Fibroblast of the aortic adventitia (primary cell): ENCODE measurements at places on chromosomes 11 and 22.

GRCh38 chr11:78019808-78020207, 3.3 kb downstream of the KCTD14 start:
- DNase-seq, result no peak

DNA sequence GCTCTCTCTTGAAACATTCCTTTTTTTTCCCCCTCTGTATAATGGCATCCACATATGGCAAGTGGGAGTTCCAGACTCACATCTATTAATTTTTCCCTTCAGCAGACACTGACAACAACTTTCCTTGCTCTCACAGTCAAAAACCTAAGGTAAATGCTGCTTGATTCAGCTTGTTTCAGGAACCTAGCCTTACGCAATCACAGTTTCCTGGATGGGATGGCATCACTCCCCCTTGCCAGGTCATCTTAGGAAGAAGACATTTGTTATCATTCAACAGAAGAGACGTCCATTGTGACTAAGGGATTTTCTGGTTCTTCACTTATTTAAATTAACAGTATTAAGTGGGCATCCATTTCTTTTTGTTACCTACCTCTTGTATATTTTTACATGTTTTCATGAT, 112.0 kb upstream of the PDGFD start:
- DNase-seq, result no peak

DNA sequence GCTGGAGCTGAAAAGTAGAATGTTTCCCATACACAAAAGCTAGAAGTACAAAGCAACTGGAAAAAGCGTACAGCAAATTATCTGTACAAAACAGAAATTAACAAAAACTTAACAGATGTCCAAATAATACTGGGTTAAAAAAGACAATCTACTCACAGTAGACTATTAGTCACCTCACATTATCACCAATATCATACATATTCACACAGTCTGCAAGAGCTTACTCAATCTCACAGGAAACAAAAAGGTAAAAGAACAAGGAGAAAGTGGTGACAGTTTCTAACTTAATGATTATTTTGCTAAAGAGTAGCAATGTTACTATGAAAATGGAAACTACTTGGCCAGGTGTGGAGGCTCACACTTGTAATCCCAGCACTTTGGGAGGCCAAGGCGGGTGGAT, 11.9 kb downstream of the CELF1 start:
- no peak for DNase-seq

DNA sequence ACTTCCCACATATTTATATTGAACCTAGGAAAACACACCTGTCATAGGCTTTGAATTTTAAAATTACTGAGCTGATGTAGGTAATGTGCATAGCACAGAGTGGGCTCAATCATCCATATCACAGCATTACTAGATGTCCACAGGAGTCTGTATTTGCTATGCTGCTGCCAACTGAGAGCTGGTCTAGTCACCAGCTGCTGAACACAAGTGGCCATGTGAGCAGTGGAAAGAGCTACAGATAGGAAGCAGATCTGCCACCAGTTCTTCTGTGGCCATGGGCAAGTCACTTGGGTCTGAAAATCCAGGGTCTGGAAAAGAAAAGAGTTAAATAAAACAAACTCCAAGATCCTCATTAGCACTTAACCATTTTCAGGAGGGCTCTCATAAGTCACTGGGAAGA, 91.8 kb downstream of the APIP start:
- no peak for DNase-seq

GRCh38 chr11:126476266-126476924, 120.9 kb downstream of the ST3GAL4 start:
- DNase-seq, result no peak

GRCh38 chr11:26245046-26245445, 86.9 kb upstream of the ANO3 start:
- DNase-seq, result peak; percentile 78

GRCh38 chr11:88359541-88359940, 22.0 kb upstream of the CTSC start:
- no peak for DNase-seq

- no peak for DNase-seq
Observed at GRCh38 chr11:76736773-76737495, 46.2 kb upstream of the TSKU start.

GRCh38 chr11:44617671-44618461, 52.4 kb downstream of the CD82 start:
- DNase-seq, result no peak

DNA sequence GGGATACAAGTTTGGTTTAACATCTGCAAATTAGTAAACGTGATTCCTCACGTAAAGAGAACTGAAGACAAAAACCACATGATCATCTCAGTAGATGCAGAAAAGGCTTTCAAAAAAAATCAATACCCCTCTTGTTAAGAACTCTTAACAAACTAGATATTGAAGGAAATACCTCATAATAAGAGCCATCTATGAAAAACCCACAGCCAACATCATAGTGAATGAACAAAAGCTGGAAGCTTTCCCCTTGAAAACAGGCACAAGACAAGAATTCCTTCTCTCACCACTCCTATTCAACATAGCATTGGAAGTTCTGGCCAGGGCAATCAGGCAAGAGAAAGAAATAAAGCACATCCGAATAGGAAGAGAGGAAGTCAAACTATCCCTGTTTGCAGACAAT, 160.5 kb downstream of the CSNK2A3 start:
- DNase-seq, result no peak

DNA sequence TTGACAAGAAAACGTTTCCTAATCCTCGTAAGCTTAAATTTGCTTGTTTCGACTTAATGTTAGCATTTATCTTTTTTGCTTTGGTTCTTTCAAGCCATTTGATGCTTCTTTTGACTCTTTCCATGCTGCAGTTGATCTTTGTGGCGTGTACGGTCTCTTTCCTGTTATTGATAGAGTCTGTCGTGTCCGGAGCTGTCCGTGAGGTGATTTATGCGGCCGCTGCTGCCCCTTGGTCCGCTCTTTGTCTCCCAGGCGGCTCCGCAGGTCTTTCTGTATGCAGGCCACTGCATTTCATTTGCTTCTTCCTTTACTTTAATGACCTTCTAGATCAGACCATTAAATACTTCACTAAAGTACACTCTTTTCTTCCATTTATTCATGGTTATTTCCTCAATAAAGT, 50.3 kb downstream of the TBC1D22A start:
- DNase-seq, result no peak

- DNase-seq, result no peak
Observed at GRCh38 chr22:46397514-46397913, 62.0 kb downstream of the TRMU start.

DNA sequence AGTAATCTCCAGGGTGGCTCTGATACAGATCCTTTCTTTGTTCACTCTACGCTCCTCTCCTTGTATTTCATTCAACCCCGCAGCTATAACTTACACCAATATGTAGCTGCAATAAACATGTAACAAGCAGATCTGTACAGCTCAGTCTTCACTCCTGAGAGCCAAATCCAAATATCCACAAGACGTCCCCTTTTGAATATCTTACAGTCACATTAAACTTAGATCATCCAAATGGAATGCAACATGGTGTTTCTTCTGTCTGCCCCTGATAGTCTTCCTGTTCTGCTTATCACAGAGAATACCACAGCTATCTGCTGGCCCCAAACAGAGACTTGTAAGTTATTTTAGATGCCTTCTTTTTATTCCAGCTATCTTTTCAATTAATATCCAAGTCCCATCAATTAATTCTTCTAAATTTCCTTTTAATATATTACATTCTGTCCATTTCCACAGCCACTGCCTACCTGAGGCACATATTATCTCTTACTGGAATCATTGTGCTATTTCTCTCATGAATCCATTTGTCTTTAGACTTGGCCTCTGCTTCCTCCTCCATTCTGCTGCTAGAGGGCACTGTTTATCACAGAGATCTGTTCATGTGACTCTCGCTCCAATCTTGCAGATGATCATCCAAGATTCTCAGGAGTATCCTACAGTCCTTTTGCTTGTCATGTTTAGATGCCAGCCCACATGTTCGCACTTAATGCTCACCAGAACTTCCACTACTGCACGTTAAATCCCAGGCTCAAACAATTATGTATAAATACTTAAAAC, 908.6 kb downstream of the NTM start:
- peak; percentile 62 for DNase-seq

GRCh38 chr22:48574776-48575617, 1252.7 kb downstream of the BRD1 start:
- DNase-seq, result no peak

DNA sequence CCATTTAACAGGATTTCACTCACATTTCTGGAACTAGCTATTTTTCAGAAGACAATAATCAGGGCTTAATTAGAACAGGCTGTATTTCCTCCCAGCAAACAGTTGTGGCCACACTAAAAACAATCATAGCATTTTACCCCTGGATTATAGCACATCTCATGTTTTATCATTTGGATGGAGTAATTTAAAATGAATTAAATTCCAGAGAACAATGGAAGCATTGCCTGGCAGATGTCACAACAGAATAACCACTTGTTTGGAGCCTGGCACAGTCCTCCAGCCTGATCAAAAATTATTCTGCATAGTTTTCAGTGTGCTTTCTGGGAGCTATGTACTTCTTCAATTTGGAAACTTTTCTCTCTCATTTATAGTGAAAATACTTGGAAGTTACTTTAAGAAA, 9.2 kb downstream of the PRSS23 start:
- peak; percentile 30 for DNase-seq

GRCh38 chr22:28627791-28628190, 51.8 kb downstream of the TTC28 start:
- no peak for DNase-seq

- no peak for DNase-seq
Observed at GRCh38 chr22:46776876-46777608, 14.6 kb downstream of the TBC1D22A start.

GRCh38 chr22:44147821-44148574, 32.7 kb upstream of the PARVG start:
- no peak for DNase-seq

DNA sequence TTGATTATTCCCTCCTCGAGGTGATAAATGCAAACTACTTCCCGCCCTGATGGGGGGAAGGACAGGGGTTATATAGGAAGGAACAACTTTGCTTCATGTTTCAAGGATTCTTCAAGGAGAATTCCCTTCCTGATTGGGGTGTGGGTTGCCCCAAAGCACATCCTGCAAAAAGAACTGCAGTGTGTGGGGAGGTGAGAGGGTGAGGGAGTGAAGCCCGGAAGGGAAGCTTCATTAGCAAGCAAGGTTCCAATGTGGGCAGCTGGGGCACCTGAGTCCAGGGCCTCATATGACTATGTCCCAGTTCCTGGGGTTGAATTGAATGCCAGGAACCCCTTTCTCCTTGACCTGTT, 326.0 kb downstream of the MN1 start:
- DNase-seq, result peak; percentile 13

DNA sequence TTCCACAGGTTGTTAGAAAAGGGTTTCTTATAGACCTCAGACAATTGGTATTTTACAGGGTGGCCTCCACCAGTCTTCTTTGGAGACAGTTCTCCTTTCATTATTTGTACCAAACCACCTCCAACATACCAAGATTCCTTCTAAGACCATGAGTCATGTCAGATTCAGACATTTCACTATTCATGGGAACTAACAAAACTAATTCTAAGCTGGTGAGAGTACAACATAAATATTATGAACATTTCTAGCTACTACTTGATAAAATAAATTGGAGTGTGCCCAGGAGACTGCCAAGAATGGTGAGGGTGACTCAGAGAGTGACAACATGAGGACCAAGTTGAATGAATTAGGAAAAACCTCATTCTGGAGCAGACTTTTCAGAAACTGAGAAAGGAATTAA, 494.6 kb upstream of the LRRC4C start:
- DNase-seq, result peak; percentile 32

DNA sequence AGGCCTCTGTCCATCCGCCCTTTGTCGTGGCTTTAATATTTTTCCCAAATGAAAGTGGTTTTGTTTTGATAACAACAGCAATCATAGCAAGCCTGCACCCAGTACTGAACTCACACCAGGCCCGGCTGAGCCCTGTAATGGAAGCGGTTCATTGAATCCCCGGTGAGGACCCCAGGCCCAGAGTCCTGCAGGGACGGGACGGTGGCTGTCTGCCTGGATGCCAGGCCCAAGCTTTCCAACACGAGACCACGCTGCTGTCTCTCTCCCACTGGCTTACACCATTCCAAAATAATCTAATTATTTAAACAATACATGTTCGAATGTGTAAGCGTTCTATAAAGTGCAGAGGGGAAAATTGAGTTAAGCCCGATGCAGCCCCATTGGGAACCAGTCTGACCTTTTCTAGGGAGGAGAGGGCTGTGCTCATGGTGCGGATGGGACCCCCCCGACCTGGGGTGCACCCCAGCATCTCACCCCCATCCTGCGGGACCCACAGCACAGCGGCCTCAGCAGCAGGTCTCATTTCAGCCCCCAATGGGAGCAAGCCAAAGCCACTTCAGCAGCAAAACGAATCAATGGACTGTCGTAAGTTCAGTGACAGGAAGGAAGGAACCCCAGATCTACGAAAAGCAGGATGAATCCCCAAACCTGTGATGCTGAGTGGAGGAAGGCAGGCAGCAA, 1046.9 kb downstream of the BRD1 start:
- no peak for DNase-seq

- DNase-seq, result no peak
Observed at GRCh38 chr11:86955111-86955360, 159 bp downstream of the FZD4 start.

DNA sequence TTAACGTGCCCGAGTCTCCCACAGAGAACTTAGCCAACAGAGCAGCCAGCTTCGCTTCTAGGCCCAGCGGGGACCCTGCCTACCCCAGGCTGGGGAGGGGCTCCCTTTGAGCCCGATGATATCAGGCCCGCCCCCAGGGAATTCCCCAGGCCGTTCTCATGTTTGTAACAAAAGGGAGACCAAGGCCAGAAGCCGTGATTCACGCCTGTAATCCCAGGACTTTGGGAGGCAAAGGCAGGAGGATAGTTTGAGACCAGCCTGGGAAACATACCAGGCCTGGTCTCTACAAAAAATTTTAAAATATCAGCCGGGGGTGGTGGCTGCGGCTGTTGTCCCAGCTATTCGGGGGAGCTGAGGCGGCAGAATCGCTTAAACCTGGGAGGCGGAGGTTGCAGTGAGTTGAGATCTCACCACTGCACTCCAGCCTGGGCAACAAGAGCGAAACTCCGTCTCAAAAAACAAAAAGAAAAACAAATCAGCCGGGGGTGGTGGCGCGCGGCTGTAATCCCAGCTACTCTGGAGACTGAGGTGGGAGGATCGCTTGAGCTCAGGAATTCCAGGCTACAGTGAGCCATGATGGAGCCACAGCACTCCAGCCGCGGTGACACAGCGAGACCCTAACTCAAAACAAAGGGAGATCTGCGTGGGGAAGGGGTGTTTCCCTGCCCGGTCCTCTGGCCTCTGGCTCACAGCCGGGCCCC, 1.7 kb downstream of the DRD4 start:
- no peak for DNase-seq

GRCh38 chr22:25582946-25583345, 18.5 kb downstream of the GRK3 start:
- DNase-seq, result peak; percentile 28

- peak; percentile 34 for DNase-seq
Observed at GRCh38 chr11:34928960-34929680, 12.7 kb downstream of the PDHX start.

DNA sequence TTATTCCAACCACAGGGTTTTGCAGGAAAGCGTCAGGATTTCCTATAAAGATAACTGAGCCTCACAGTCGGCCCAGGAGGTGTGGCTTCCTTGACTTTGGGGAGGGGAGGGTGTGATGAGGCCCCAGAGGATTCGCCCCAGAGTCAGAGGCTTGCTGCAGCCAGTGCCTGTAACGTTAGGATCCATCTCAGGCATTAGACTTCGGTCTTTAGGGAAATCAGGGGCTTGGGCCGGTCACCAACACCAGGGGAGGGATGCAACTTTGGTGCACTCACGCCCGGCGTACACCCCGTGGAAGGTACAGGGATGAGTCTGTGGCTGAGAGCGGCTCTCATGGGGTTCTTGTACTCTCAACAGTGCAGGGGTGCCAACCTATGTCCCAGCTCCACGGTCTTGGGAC, 5.7 kb upstream of the ANO1 start:
- no peak for DNase-seq
